GM23338 (cell line): ENCODE measurements at places on chromosomes 2 and 18.

DNA sequence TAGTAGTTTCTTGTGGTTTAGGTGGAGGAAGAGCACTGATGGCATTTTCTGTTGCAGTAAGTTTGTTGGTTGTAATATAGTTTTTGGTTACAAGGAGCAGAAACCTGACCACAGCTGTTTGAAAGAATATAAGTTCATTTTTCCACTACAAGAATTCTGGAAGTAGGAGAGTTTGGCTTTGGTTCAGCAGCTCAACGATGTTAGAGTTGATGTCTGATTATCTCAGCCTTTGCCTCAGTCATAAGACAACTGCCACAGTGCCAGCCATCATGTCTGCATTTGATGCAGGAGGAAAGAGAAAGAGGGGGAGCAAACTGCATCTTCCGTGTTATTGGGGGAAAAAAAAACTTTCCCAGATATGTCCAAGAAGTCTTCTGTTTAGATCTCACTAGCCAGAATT, 119.1 kb downstream of the LYPD1 start:
- no peak for DNase-seq

DNA sequence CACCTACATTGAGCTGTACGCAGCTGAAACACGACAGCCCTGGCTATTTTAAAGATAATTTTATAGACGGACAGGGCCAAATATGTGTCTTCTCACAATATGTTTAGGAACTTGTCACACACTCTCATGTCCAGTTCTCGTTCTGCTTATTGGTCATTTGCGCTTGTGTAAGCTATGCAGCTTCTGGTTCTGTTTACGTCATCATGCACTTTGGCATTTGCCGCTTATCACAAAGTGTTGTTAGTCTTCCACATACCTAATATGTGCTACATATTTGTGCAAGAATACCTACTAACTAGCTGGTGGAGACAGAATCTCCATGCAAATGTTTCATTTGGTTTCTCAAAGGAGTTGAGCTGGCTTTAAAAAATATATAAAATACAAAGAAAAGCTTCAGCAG, 7.5 kb upstream of the ZNF516 start:
- no peak for DNase-seq

DNA sequence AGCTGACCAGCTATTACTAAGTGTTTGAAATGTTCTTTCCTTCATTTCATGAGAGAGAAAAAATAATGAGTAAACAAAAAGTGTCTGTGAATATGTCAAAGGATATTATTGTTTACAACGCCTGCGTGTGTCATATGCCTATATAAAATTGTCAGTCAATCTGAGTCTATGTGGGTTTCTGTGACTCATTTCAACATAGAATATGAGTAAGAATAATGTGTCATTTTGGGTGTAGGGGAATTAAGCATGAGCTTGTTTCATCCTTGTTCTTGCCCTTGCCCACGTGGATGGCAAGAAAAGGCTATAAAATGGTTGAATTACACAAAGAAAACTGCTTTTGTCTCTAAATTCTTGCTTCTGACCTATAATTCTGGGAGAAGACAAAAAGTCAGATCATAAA, 466.0 kb downstream of the PTH2R start:
- no peak for DNase-seq

DNA sequence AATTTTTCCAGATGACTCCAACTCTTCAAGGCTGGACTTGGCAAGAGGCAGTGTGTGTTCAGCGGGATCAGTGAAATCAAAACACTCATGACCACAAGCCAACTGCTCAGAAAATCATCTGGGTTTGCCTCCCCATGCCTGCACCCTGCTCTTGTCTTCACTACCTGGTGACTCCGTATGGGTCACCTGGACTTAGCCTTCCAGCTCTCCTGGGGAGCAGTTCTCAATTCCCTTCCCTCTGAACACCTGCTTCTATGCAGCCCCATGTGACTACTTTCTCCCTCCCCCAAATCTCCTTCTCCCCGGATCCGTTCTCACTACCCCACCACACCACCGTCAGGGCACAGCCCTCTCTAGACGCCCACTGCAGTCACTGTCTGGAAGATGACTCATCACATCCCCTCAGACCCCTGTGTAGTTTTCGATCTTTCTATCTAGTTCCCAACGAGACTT, 130.2 kb upstream of the ID2 start:
- no peak for DNase-seq

GRCh38 chr2:55993685-55994084, 70.1 kb upstream of the EFEMP1 start:
- no peak for DNase-seq

DNA sequence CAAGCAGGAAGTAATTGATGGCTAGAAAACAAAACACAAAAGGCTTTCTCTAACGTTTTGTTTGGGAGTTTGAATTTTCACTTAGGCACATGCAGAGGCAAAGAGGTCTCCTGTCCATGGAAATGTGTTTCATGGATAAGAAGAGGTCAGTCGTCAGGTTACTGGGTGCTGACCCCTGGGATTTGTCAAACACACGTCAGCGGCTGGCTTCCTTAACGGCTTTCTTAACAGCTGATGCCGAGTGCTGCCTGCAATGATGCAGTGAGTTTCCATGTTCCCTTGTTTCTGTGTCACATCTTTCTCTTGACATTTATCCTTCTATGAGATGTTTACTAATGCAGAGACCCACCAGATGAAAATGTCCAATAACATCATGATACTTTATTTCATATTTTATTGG, 31.7 kb downstream of the GPR39 start:
- DNase-seq, result peak; percentile 12

- no peak for DNase-seq
These were observed 9.5 kb downstream of the CAPN10 start for GRCh38 chr2:240596080-240596460.

DNA sequence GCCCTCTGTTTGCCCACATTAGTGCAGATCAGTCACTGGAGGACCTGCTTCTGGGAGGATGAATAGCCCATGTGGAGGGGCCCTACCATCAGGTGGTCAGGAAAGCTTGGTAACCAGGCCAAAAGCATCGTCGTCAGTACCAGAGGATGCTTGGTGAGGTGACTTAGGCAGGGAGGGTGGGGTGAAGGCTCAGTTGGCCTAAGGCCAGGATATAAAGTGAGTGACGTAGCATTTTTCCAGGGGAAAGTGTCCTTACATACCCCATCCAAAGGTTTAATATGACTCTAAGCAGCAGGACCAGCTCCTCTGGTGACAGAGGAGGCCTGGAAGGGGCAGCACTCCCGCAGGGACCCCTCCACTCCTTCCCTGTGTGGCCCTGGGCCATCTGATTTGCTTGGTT, 27.7 kb upstream of the DNMT3A start:
- no peak for DNase-seq

DNA sequence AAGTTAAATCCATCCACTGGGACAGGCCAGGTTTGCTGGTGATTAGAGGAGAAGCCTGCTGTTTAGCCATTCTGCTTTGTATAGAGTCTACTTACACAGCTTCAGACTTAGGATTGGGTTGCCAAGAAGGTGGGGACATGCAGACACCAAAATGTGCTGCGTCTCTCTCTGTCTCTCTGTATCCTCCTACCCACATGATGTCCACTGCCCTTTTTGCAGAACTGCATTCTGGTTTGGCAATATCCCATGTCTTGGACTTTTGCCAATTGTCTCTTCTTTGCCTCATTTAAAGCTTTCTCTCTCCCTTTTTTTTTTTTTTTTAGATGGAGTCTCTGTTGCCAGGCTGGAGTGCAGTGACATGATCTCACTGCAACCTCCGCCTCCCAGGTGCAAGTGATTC, 261.1 kb upstream of the FN1 start:
- no peak for DNase-seq

DNA sequence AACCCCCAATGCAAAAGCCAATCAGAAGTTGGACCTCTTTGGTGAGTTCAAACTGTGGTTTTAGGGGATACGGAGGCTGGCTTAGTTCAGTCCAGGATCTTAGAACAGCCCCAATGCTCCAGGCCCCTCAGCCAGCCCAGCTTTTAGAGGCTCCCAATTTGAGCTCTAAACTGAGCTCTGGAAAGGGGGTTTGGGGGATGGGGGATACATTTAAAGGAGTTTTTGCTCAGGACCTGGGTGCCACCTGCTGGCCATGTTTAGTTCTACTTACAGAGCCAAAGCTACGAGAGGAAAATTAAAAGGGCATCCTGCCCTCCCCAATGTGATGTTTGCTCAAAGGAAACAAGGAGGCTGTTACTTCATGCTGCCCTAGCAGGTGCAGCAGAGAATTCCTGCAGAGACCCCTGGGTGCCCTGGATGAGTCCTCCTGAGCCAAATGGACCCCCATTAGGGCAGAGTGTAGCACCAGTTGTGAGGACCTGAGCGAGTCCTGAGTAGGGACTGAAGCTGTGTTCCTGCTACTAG, 15.9 kb upstream of the TMEM214 start:
- DNase-seq, result peak; percentile 97

DNA sequence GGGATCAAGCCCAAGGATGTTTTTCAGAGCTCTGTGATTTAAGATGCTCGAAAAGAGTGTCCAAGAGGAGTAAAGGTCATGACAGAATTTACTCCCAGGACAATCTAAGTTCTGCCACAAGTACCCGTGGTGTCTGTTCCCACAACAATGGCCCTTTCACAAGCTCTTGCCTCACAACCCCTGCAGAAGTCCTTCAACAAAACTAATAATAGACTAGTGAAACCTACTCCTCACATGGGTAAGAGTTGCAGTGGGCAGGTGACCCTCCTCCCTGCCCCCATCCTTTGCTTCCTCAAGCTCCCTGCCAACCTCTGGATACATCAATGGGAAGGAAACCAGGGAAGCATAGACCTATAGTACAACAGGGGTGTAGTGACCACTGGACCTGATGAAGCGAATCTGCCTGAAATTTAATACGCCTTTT, 34.9 kb downstream of the PTCD3 start:
- no peak for DNase-seq

- DNase-seq, result no peak
These were observed 365.4 kb upstream of the FSIP2 start for GRCh38 chr2:185373229-185373628.
